RCC 7860 (cell line): ENCODE measurements at places on chromosomes 2 and 18.

- DNase-seq, result no peak
Measured at GRCh38 chr2:174172802-174173355, 75.5 kb downstream of the OLA1 start.

- peak; percentile 43 for DNase-seq
Measured at GRCh38 chr2:54522624-54523281, 66.6 kb downstream of the SPTBN1 start.

GRCh38 chr2:234673501-234673900 lies 176.6 kb upstream of the ARL4C start:
- DNase-seq, result no peak

GRCh38 chr2:239283288-239283945 lies 117.4 kb downstream of the HDAC4 start:
- no peak for DNase-seq

DNA sequence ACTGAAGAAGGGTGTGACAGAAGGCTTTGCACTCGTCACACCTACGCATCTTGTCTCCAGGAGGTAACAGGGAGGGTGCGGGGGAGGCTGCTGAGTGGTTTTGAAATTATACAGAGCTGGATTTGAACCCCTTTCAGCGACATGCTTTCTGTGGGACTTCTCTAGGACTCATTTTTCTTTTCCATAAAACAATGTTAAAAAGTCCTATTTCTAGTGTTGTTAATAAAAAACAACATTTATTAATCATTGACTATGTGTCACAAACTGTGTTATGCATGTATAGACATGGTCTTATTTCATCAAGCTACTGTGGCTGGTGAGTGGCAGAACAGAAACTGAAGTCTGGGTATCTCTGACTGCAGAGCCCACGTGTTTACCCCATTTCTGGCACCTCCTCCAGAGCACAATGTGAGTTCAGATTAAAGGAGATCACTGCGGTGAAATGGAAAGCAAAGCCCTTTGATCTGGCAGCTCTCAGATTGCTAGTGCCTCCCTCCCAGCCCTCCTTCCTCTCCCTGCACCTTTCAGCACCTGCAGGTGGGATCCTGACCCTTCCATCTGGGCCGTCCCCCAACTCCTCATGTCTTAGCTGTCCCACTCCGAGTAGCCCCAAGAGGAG lies 315.5 kb upstream of the MYT1L start:
- peak; percentile 15 for DNase-seq

GRCh38 chr2:16140771-16141640 lies 200.7 kb downstream of the MYCN start:
- no peak for DNase-seq

- no peak for DNase-seq
Measured at GRCh38 chr2:221602938-221603337, 30.8 kb upstream of the EPHA4 start.

- DNase-seq, result no peak
Measured at GRCh38 chr2:175161-175786, 88.6 kb downstream of the SH3YL1 start.

DNA sequence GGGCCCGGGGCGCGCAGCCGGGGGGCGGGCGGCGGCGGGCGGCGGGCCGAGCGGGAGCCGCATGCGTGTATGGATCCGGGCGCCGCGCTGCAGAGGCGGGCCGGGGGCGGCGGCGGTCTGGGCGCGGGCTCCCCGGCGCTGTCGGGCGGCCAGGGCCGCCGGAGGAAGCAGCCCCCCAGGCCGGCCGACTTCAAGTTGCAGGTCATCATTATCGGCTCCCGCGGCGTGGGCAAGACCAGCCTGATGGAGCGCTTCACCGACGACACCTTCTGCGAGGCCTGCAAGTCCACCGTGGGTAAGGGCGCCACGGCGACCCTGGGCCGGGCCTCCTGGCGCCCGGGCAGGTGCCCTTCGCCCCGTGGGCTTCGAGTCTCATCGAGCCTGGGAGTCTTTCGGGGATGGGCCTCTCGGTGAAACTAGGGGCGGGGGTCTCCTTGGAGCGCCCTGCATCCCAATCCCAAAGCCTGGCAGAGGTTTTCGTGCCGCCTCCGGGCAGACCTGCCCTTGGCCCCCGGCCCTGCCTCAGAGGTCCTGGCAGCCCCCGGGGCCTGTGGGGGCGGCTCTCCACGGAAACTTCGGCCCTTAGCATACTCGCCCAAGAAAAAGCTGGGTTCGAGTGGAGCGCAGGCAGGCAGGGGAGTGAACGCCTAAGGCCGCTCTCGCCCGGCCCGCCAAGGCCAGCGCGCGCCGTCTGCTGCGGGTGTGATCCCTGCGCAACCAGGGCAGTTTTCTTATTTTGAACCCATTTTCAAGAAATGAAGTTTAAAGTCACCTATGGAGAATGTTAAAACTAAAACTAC lies 622 bp downstream of the RAB12 start:
- no peak for DNase-seq

DNA sequence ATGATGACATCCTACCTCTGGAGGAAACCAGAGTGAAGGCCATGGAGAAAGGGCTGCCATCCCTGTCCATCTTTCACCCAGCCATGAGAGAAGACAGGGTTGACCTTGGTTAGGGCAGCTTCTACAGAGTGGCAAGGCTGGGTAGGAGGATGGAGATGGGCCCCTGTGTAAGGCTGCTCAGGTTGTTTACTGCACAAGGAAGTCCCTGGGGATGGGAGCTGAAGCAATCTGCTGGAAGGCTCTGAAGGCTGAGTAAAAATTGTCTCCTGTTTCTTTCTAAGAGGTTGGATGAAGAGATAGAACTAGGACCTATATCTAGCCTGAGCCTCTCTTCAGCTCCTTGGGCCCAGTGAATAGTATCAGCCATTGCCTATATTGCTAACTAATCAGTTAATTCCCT lies 14.4 kb downstream of the ELMOD3 start:
- no peak for DNase-seq
